AG04450 (cell line): ENCODE measurements at places on chromosomes 7 and 10. TPM values are rescaled to one million over a fixed set of nuclear protein-coding genes. Genes with fewer than 3 reads are reported as not detected.

Gene SFTPD
- not detected in 2 replicates for polyA plus RNA-seq

GRCh38 chr10:136465-136762 is 1.2 kb downstream of the ZMYND11 start:
- DNase-seq: no peak

Gene BLNK
- not detected in 2 replicates for polyA plus RNA-seq

- DNase-seq: no peak
Observed at GRCh38 chr10:73857446-73857845, 16.9 kb downstream of the CAMK2G start.

DNA sequence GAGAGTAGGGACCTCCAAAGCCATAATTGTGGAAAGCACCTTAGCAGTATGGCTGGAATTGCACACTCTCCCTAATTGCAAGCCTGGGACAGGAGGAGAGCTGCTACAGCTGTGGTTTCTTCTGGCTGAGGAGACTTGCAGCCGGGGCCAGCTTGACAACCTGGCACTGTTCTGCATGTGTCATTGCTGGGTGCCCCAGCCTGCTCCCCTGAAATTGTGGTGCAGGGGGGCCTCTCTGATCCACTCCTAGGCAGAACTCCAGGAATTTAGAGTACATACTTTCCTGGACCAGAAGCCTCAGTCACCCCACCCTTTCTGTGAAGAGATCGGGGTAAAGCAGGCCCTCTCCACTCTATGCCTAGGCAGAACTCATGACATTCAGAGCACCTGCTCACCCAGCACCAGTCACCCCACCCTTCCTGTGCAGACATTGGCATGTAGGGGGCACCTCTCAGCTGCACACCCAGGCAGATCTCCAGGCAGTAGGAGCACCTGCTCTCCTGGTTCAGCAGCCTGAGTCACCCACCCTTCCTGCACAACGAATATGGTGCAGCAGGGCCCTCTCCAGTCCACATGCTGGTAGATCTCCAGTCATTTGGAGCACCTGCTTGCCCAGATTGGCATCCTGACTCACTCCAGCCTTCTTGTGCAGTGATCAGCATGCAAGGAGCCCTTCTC is 34.4 kb upstream of the DYNC1I1 start:
- no peak for DNase-seq

DNA sequence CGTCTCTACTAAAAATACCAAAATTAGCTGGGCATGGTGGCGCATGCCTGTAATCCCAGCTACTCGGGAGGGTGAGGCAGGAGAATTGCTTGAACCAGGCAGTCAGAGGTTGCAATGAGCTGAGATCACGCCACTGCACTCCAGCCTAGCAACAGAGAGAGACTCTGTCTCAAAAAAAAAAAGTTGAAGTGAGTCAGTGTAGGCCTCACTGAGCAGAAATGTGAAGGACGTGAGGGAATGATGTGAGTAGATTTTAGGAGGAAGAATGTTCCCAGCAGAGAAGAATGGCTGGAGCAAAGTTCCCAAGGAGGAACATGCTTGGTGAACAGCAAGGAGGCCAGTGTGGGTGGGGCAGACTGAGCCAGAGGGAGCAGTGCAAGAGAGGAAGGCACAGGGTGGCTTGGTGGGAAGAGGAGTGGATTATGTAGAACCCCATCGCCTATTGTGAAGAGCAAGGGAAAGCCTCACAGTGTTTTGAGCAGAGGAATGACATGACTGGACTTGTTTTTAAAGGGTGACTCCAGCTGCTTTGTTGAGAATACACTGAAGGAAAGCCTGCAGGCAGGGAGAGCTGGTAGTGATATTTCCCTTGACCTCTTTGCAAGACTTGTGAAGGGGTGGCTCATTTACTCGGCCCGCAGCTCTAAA is 708.7 kb downstream of the SUGCT start:
- DNase-seq: no peak

Gene KDM7A
- 3.7 and 3.8 TPM in 2 replicates for polyA plus RNA-seq

DNA sequence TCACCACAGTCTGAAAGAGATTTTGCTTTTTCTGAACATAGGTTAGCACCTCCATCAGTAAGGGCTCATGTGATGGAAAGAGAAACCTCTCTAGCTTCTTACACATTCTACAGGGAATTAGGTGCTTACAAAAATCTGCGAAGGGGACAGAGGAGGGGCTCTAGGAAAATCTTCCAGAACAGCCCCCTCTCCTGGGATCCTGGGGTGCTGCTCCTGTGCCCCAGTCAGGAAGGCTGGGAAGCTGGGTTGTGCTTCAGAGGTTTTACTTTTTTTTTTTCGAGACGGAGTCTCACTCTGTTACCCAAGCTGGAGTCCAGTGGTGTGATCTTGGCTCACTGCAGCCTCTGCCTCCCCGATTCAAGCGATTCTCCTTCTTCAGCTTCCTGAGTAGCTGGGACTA is 7.5 kb upstream of the FAM171A1 start:
- DNase-seq: no peak

GRCh38 chr7:69245646-69246045 is 352.6 kb upstream of the AUTS2 start:
- DNase-seq: no peak

GRCh38 chr7:141154131-141154732 is 80.4 kb downstream of the TMEM178B start:
- DNase-seq: no peak

DNA sequence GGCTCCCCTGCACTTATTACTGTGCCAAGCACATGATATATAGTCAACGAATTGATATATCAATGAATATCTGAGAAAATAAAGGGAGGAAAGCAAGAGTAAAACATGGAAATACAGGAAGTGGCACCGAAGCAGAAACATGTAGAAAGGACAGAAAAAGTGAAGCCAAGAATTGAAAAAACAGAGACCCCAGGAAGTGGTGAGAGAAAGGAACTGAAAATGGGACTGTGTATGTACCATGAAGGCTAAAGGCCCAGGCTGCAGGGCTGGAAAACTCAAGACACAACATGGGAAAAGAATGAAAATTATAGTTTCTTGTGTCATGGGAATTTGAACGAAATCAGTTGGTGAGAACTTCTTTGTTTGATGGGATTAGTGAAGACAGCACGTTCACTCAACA is 60.6 kb downstream of the MAP3K8 start:
- DNase-seq: no peak

- no peak for DNase-seq
Observed at GRCh38 chr10:72847681-72848080, 45.9 kb upstream of the OIT3 start.

GRCh38 chr7:375901-376305 is 85.9 kb downstream of the FOXL3 start:
- DNase-seq: no peak

GRCh38 chr7:83001362-83002040 is 161.2 kb downstream of the PCLO start:
- no peak for DNase-seq

Gene AEBP1
- polyA plus RNA-seq: 18.5 and 30.7 TPM in 2 replicates

- no peak for DNase-seq
Observed at GRCh38 chr7:112940314-112940732, 146.3 kb downstream of the GPR85 start.

Gene APBB1IP
- 0.02 and 0.04 TPM in 2 replicates for polyA plus RNA-seq

DNA sequence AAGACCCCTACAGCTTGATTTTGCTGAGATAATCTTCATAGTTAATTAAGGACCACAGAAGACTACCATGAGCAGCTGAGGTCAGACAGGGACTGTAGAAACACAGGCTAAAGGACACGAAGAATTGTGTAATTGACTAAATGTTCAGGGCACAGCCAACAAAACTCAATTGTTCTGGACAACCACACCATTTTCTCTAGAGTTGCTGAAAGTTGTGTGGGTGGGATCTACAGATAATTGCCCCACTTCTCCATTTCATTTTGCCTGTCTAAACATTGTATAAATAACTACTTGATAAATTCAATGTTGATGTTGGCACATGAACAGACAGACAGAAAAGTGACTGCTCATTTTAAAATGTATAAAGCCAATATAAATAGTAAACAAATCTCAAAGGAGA is 39.0 kb upstream of the SLC16A12 start:
- DNase-seq: no peak

GRCh38 chr7:101174322-101174854 is 5.7 kb downstream of the NAT16 start:
- no peak for DNase-seq

Gene TCAF2
- polyA plus RNA-seq: 2.5 and 2.6 TPM in 2 replicates

DNA sequence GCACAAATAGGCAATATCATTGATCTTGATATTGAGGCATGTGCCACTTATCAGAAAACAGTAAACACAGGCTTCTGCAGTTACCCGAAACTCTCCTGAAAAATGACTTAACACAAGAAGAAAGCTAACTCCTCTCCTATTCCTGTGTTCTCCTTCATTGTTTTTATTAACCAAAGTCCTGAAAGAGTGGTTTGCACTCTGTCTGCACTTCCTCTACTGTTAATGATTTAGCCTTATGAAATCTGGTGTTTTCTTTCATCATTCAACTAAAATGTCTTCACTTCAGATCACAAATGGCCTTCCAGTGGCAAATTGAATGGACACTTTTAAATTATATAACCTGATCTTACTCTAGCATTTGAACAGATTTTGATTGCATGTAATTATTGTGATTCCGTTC is 630.6 kb upstream of the PHF14 start:
- DNase-seq: no peak

Gene GLCCI1
- polyA plus RNA-seq: 8.1 and 13.5 TPM in 2 replicates

- no peak for DNase-seq
Observed at GRCh38 chr10:43211030-43211429, 55.8 kb downstream of the RASGEF1A start.

- DNase-seq: peak; percentile 56
Observed at GRCh38 chr7:35975851-35976454, 175.1 kb downstream of the SEPTIN7 start.

GRCh38 chr7:94391726-94392392 is 2.8 kb upstream of the COL1A2 start:
- peak; percentile 81 for DNase-seq

DNA sequence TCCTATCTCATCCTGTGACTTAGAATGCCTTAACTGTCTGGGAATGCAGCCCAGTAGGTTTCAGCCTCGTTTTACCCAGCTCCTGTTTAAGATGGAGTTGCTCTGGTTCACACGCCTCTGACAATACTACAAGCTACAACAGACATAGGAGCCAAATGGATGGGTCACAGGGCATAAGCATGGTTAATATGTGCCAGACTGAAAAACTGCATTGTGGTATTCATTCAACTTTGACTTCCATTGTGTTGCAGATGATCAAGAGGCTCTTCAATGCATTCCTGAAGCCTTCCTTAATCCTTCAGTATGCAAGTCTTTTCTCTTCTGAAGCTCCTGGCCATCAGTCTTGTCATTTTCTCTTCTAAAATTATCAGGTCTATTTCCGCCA is 20.3 kb upstream of the RNF32 start:
- no peak for DNase-seq

Gene CREB3L2
- 53.5 and 57.8 TPM in 2 replicates for polyA plus RNA-seq

- no peak for DNase-seq
Observed at GRCh38 chr10:12974078-12974477, 27.4 kb downstream of the CCDC3 start.

GRCh38 chr10:124149189-124150042 is 56.0 kb upstream of the CHST15 start:
- DNase-seq: no peak

DNA sequence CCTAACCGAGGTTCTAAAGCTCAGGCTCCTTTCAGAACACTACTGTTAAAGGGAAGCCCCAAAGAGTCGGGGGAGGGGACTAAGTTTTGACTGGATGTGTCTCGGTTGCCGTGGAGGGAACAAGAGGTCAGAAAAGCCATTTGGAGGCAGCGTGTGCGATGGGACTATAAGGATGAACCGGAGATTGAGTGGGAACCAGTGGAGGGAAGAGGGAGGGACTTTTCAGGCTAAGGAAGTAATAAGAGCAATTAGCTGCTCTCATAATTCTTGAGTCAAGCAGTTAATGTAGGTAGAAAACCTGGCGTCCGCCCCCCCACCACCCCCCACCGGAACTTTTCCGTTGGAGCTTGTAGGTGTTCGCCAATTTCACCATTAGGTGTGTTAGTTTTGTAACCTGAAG is 491 bp upstream of the AKAP9 start:
- DNase-seq: no peak
